ENCODE measurements at places on chromosomes 4 and X.

DNA sequence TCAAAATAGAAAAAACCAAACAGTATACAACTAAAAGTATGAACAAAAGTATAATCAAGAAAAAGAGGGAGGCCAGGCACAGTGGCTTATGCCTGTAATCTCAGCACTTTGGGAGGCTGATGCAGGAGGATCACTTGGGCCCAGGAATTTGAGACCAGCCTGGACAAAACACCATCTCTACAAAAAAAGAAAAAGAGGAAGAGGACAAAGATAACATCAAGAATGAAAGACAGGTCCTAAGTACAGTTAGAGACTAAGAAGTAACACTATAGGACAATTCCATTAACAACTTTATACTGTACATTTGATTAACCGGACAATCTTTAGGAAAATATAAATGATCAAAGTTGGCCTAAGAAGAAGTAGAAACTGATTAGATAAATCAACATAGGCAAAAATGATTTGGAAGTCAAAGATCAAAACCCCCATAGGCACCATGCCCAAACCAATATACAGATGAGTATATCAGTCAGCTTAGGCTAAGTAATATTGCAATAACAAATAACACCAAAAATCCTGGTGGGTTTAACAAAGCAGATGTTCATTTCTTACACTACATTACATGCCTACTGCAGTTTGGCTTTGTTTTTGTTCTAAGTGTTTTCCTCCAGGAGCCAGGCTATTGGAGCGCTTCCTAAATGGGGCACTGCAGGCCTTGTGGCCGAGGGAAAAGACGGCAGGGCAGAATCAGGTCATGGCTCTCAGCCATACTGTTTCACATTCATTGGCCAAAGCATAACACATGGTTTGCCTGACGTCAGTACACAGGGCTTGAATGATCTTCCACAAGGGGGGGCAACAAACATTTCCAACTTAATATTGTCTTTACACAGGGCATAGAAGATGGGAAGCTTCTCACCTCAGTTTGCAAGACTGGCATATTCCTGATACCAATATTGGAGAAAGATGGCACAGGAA is 42.2 kb upstream of the HGFAC start:
- no peak for DNase-seq

- peak; percentile 1 for DNase-seq
These were observed 117.2 kb downstream of the TEX13C start for GRCh38 chrX:125436855-125437254.

GRCh38 chr4:35697210-35697736 is 547.0 kb downstream of the ARAP2 start:
- no peak for DNase-seq

DNA sequence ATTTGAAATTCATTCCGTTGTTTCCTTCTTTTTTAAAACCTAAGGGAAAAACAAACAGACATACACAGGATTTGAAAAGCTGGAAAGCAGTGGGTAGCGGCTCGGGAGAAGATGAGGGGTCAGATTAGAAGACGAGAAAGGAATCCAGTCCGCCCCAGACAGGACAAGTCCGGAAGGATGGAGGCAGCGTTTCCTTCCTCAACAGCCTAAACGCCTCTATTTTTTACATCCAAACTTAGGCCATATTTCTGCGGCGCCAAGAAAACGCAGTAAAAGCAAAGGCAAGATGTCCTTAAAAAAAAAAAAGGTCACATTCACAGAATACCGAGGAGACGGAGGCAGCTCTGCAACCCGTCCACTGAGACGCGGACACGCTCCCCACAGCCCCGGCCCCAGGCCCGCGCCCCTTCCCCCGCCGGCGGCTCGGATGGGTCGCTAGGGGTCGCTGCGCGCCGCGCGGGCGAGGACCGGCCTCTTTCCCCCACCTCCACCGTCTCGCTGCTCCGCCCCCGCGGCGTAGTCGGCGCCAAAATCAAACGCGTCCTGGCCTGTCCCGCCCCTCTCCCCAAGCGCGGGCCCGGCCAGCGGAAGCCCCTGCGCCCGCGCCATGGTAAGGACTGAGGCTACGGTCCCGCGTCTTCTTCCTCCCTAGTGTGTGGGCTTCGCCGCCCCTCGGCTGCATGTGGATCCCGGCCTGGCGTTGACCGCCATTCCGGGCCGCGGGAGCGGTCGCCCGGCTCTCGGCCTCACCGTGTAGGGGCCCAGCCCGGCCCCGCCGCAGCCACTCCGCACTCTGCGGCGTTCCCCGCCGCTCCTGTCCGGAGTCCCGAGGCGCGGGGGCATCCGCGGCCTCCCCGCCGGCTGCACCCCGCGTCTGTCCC is at the start of gene MND1:
Gene MND1, plus strand, starts transcription at position 558 of the 881 bp plus-strand sequence. Its CDS starts 50 bp downstream, at position 608.
- DNase-seq, result peak; percentile 90

GRCh38 chr4:156228676-156229075 is 275.0 kb upstream of the CTSO start:
- no peak for DNase-seq

- no peak for DNase-seq
These were observed 129.8 kb upstream of the MAGEB2 start for GRCh38 chrX:30085571-30085970.

DNA sequence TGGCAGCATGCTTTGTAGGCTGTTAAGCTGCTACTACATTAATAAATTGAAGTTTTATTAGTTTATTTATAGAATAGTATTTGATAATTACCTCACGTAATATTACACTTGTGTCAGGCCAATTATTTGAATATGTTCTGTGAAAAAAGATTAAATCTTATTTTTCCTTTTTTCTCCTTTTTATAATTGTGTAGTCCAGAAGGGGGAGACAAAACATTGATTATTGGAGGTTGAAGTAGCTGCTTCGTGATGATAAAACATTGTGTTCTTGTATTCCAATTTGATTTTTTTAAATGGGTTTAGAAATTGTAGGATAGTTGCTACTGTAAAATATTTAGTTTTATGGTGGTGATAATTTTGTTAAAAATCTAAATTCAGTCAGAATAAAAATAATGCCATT is 85.7 kb downstream of the DIAPH2 start:
- DNase-seq, result peak; percentile 18

GRCh38 chr4:4670869-4671268 is 129.0 kb upstream of the STX18 start:
- DNase-seq, result no peak

- DNase-seq, result no peak
These were observed 9.6 kb upstream of the UVSSA start for GRCh38 chr4:1337376-1337831.

- no peak for DNase-seq
These were observed 19.0 kb downstream of the NKX6-1 start for GRCh38 chr4:84480082-84480481.

DNA sequence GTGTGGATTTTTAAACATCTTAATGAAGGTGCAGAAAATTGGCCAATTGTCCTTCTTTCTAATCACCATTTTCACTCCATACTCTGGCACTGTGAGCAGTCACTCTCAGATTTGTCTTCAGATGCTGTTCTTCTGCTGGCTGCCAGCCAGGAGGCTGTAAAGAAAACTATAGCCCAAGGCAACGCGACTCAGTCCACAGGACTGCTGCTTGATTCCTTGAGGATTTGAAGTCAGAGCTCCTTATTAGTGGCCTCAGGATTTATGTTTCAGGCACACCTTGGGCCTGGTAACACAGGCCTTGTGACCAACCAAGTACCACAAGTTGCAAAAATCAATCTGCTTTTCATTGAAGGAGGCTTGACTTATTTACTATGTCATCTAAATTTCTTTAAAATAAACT is 342.6 kb downstream of the GPM6A start:
- no peak for DNase-seq

GRCh38 chr4:8721621-8722020 is 129.1 kb downstream of the CPZ start:
- no peak for DNase-seq

DNA sequence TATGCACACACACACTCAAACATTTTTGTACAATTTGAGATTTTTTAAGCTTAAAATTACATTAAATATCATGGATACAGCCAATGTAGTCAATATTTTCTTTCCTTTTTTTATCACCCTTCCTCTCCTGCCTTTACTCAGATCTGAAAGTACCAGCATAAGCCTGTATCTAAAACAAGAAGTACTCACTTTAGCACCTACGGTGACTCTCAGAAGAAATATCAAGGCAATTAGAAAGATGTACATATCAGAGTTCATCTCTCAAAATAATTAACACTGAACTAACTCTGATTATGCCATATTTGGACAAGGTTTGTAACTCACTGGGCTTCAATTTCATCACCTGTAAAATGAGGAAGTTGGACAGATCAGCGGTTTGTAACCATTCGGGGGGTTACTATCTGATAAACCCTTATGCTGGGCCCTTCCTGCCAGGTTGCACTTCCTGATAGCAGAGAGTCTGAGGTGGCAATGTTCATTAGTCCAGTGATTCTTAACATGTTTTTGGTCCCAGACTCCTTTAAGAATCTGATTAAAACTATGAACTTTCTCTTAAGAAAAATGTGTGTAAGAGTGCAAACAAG is 5.7 kb upstream of the GPR174 start:
- peak; percentile 80 for DNase-seq

GRCh38 chr4:136823020-136823419 is 709.3 kb downstream of the PCDH18 start:
- DNase-seq, result no peak

GRCh38 chr4:126748736-126749135 is 884.0 kb upstream of the INTU start:
- no peak for DNase-seq

DNA sequence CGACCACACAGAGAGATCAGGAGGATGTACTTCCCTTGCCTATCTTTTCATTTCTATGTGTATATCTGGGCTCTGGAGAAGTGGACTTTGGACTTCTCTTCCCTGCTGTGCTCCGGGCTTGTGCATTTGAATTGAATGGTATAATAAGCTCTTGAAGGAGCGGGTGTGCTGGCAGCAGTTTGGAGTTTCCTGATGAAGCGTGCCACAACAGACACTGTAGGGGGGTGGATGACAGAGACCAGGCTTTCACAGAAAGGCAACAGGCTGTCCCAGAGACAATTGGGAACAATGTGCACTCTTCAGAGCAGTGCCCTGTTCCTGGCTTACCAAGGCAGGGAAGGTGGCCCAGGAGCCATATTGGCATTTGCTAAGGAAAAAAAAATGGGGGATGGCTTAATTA is 170.1 kb downstream of the FRMPD4 start:
- DNase-seq, result no peak

- DNase-seq, result no peak
These were observed 140.6 kb downstream of the GPM6A start for GRCh38 chr4:175671491-175671934.

GRCh38 chr4:6680372-6681034 is 13.2 kb upstream of the S100P start:
- no peak for DNase-seq

- DNase-seq, result no peak
These were observed 242.4 kb downstream of the FRAS1 start for GRCh38 chr4:78299565-78299972.

- DNase-seq, result no peak
These were observed 342.4 kb downstream of the BCOR start for GRCh38 chrX:39755143-39756032.

GRCh38 chr4:75254745-75255144 is 259.5 kb downstream of the RCHY1 start:
- DNase-seq, result no peak

Measured in B cell (primary cell).